ENCODE measurements at places on chromosomes 3 and 15.

DNA sequence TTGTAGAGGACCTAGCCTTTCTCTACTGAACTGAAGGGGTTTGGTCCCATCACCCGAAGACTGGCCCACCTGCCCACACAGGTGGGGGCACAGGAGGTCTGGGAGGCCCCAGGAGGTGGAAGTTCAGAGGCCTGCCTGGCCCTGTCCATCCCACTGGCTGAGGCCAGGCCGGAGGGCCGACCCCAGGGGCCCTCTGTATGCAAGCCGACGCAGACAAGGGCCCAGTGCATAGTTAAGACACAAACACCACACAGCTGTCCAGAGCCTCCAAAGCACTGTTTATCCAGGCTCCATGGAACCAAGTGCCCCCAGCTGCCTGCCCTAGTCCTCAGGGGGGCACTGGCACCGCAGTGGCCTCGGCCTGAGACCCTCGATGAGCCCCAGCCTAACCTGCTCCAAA is 26.7 kb downstream of the SNX33 start:
- no peak for DNase-seq

- DNase-seq, result no peak
Observed at GRCh38 chr3:40869939-40870338, 329.4 kb upstream of the CTNNB1 start.

GRCh38 chr3:184690192-184690883 is 21.5 kb downstream of the MAGEF1 start:
- no peak for DNase-seq

GRCh38 chr3:81161100-81161499 is 600.3 kb downstream of the GBE1 start:
- DNase-seq, result no peak

DNA sequence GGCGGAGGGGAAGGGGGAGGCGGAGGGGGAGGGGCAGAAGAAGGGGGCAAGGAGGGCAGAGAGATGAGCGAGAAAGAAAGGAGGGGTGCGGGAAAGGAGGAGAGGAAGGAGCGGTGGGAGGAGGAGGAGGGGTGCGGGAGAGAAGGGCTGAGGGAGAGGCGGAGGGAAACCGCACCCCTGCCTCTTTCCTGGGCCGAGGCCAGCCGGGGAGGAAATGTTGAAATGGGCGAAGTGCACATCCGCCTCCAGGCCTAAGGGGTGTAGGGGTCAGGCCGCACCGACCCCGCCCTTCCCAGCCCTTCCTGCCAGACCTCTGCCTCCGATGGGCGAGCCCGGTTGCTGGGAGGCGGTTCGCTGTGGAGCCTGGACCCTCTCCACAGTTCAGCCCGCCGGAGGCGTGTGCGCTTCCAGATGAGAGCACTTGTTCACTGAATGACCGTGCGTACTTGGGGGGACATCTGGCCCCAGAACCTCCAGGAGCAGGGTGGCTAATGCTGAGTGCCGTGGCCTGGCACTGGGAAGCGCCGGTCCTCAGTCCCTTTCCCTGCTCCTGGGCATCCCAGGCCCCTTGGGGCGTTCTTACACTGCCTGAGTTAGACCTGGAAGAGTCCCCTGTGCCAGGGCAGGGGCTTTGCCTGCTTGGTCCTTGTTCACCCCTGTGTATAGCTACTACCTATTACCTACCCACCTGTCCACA is 110.3 kb upstream of the KLF13 start:
- DNase-seq, result peak; percentile 58

- no peak for DNase-seq
Observed at GRCh38 chr3:195073866-195074860, 196.8 kb downstream of the XXYLT1 start.

DNA sequence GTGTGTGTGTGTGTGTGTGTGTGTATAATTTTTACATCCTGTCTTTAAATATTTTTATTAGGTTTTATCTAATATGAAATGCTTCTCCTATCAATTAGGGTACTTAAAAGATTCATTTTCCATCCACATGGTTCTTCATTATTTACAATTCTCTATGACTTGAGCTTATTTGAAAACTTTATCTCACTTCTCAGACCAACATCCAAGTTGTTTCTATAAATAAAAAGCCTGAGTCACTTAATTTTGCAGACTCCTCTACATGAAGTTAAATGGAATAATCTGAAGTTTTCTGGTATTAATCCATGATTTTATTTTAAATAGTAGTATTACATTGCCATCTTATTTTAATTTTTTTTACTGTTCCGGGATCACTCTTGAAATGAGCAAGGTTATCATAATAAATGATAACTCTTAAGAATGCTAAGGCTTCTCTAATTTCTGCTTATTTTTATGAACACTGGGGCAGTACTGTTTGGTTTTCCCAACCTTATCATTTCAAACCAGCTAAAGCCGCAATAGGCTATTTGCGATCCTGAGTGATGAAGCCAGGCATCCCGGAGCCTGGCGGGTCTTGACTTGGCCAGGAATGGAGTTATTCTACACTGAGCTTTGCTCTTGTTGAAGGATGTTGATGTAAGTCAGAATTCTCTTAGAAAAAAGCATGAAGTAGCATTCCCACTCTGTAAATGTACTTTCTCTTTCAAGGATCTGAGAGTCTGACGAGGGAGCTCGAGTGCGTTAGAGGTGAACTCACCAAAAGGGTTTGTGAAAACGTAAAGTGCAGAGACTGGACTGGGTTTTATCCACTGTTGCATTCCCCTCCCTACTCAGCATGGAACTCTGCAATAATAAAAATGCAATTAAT is 220.2 kb upstream of the LRTM1 start:
- DNase-seq, result no peak

DNA sequence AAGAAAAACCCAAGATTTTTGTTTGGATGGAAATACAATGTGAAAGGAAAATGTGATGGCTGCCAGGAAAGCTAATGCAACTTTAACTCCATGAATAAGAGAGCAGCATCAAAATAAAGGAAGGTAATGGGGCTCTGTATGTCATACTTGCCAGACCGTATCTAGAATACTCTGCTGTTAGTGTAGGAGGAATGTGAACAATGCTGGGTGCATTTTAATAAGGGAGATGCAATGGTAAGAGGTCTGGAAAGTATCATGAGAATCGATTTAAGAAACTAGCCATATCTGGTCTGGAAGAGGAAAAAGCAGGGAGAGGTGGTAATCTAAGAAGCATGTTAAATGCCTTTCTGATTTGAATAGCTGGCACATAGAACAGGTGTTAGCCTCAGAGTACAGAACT is 239.6 kb downstream of the GBE1 start:
- DNase-seq, result no peak

GRCh38 chr15:41917767-41918430 is 24.0 kb upstream of the SPTBN5 start:
- no peak for DNase-seq

DNA sequence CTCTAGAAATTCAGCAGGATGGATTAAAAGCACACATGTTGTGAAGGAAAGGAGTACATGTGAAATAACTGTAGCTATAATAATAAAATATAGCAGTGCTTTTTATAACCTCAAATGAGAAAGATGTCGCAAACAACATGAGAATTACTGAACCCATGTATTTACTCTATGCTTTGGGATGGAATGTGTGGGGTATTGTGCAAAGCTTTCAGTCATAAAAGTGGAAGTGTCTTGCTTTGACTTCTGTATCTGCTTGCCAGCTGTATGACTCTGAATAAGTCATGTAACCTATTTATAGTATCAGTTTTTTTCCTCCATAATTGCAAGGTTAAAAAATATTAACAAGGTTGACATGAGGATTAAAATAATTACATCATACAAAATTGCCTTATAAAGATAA is 519.3 kb upstream of the CADM2 start:
- DNase-seq, result no peak

DNA sequence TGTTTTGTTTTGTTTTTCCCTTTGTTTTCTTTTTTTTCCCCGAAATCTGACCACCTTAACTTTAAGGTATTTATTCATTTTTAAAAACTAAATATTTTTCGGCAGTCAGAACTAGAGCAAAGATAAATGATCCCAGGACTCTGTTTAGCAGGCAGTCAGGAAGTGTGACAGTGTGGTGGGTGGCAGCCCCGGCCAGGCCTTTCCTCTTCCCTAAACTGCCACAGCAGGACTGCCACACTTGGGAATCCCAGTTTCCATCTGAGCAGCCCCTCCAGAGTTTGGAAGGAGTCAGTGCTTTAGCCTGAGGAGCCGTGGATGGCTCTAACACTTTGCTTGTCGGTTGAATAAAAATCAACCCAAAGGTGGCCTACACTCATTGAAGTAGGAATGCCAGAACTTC is 6.9 kb downstream of the CCRL2 start:
- no peak for DNase-seq

DNA sequence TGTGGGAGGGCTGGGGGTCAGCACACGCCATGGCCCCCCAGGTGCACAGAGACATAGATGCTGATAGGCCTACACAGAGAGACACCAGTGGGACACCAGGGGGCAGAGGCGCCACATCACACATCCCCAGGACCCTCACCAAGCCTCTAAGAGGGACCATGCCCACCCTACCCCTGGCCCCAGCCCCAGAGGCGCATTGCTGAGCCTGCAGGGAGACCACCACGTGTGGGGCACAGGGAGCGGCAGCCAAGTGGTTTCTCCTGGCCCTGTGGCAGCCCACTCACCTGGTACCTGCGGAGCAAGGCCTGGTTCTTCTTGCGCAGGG is 1.2 kb downstream of the CCDC9B start:
- no peak for DNase-seq

DNA sequence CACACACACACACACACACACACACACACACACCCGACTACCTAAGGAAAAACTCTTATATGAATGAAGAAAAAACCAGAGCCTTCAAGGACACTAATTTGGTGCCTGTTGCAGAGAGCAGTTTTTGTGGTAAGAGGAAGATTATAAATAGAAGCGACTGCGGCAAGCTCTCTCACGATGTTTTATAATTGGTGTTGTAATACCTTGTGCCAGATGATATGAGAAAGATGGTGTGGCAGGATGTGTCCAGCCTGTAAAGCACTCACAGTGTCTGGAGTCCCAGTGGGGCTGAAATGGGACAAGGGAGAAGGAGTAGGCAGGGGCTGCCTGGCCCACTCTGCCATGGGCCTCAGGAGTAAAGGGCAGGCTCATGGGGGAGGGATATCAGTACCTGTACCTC is 839.9 kb downstream of the AGBL1 start:
- DNase-seq, result no peak

DNA sequence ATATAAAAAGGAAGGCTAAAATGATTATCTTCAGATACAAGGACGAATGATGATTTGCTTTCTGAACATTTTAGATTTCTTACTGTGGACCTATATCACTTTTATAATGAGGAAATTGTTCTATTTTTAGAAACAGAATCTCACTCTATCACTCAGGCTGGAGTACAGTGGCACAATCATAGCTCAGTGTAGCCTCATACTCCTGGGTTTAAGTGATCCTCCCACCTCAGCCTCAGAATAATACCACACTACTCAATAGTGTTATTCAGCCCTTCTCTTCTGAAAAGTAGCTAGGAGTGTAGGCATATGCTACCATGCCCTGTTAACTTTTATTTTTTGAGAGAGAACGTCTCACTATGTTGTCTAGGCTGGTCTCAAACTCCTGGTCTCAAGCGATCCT is 15.8 kb downstream of the DNAJC13 start:
- DNase-seq, result no peak

- DNase-seq, result no peak
Observed at GRCh38 chr3:142188846-142189245, 36.5 kb downstream of the GK5 start.

DNA sequence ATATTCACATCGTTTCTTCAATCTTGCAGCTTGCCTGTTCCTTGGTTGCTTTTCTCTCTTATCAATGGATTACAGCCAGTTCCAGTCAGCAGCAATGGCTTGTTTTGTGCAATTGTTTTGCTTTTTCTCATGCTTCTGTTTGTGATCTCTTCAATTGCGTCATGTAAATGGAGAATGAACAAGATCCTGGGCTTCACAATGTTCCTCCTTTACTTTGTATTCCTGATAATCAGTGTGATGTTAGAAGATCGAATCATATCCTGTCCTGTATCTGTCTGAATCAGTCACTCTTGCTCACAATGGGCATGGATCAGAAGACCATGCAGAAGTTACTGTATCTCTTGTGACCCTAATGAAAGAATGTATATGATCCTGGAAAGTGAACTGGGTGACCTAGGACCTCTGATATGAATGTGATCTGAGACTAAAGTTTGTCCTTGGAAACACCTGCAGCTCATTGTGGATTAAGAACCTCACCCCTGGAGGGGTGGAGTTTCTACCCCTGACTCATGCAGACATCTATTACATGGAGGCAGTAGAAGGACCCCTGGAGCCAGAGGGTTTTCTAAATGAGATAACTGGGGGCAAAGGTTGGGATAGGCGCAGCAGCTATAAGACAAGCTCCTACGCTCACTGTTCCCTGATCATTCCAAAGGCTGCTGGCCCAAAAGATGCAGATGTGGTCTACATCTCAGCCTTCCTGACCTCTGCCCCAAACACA is 32.2 kb downstream of the SLC24A1 start:
- DNase-seq, result no peak

DNA sequence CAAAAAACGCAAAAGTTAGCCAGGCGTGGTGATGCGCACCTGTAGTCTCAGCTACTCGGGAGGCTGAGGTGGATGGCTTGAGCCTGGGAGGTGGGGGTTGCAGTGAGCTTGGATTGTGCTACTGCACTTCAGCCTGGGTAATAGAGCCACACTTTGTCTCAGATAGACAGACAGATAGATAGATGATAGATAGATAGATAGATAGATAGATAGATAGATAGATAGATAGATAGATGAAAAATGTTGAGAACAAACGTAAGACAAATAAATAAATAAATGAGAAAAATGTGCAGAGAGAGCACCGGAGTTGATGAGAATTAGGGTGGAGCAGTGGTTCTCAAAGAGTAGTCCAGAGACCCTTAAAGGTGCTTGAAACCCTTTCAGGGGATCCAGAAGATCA is 58.4 kb upstream of the ARL8B start:
- no peak for DNase-seq

GRCh38 chr15:91965501-91966193 is 112.1 kb downstream of the SLCO3A1 start:
- no peak for DNase-seq

DNA sequence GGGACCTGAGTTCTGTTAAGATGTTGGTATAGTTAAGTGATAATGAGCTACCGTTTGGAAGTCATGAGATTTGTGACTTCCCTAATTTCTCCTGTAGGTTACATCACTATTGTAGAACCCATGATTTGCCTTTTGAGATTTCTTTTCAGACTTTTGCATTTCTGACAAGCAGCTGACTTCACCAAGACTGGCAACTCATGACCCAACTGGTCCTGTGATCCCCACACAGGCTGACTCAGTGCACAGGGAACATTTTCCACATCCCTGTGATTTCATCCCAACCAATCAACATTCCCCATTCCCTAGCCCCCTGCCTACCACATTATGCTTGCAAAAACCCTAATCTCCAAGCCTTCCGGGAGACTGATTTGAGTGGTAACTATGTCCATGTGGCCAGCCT is 242.1 kb upstream of the PDZRN3 start:
- no peak for DNase-seq

DNA sequence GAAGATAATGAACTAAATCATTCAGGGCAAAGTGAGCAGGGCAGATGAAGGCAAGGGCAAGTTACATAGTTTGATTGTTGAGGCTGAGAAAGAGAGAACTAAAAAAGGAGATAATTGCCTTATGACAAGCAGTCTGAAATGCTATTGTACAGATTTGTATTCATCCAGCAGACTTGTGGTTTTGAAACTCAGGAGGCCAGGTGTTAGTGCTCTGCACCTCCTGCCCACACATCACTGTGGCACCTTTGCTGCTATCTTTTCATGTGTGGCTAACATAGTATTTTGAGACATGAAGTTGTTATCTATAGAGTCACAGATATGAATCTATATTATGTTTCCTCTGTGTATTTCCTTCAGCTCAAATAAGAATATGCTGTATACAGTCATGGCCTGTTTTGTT is 24.3 kb upstream of the SUCLG2 start:
- no peak for DNase-seq
